Activated CD4-positive, CD25-positive, alpha-beta regulatory T cell (primary cell): ENCODE measurements at places on chromosomes 12 and 14.

GRCh38 chr14:101074196-101075024 is 170.9 kb upstream of the RTL1 start:
- no peak for DNase-seq

DNA sequence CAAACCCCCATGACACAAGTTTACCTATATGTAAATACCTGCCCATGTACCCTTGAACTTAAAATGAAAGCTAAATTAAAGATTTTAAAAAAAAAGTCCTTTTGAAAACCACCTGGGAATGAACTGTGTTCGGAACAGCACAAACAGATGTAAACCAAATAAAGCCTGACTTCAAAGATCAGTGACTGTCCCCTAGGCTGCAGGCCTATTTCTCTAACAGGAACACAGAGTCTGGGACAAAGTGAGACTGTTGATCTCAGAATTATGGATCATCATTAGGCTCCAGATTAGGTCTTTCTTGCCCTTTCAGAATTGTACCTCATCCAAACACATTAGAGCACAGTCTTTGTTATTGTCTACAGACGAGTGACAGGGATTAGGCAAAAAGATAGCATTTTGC is 54.6 kb downstream of the PAH start:
- no peak for DNase-seq

DNA sequence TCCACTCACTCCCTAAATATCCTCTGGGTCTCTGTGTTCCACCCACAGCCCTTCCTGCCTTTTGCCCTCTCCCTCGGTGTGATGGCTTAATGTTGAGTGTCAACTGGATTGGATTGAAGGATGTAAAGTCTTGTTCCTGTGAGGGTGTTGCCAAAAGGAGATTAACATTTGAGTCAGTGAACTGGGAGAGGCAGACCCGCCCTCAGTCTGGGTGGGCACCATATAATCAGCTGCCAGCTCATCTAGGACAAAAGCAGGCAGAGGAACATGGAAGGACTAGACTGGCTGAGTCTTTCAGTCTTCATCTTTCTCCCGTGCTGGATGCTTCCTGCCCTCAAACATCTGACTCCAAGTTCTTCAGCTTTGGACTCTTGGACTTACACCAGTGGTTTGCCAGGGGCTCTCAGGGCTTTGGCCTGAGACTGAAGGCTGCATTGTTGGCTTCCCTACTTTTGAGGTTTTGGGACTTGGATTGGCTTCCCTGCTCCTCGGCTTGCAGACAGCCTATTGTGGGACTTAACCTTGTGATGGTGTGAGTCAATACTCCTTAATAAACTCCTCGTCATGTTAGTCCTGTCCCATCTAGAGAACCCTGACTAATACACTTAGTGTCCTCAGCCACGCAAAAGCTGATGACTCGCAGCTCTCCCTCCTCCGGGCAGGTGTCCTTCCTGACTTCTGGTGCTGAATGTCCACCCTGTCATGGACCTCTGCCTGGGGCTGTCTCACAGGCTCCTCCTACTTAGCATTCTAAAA is 5.9 kb downstream of the DGLUCY start:
- no peak for DNase-seq

- no peak for DNase-seq
Observed at GRCh38 chr14:54777395-54777794, 125.2 kb downstream of the GCH1 start.

GRCh38 chr12:55955800-55956508 is 9.9 kb downstream of the PMEL start:
- DNase-seq: peak; percentile 15

GRCh38 chr12:92551210-92551609 is 151.6 kb upstream of the PLEKHG7 start:
- DNase-seq: no peak

DNA sequence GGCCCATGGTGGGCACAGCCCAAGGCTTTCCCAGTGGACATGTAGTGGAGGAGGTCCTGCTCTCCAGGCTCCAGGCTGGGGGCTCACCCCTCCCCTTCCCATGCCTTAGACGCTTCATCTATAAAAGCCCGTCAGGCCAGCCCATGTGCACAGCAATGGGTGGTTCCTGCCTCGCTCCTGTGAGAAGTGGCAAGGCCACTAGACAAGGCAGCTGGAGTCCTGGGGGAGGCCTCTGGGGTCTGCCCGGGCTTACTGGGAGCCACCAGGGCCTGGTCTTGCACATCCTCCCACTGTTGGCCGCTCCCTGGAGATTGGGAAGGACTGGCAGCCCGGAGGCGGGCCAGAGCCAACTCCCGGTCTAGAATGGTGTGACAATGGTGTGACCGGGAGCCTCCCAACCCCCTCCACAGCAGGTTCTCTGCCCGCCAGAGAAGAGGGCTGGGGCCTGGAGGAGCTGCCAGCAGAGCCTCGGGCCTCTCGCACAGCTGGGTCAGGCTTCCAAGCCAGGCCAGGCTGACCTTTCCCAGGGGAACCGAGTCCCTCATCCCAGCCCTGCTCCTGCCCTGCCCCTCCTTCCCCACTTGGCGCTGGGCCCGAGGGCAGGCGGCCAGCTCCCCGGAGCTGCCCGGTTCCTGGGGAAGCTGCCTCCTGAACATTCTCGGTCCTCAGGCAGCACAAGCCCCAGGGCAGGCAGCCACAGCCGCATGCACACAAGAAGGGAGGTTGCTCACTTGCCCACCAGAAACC is 97.9 kb downstream of the RFLNA start:
- no peak for DNase-seq

- no peak for DNase-seq
Observed at GRCh38 chr14:23413681-23414080, 5.6 kb upstream of the MYH6 start.

DNA sequence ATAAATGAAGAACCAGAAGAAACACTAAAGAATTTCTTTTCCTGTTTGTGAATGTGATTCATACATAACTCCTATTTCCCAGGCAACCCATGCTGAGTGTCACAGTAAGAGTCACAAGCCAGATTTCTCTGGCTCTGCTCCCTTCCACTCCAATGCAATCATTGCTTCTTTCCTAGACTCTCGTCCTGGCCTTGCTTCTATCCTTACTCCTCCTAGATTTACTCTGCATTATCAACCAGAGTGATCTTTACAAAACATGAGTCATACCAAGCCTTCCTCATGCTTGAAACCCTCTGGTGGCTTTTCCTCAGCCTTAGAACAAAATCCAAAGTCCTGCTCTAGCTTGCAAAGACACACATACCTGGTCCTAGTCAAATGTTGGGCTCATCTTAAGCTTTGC is 13.3 kb downstream of the IL22 start:
- no peak for DNase-seq

GRCh38 chr14:55416866-55417265 is 5.2 kb upstream of the ATG14 start:
- no peak for DNase-seq

DNA sequence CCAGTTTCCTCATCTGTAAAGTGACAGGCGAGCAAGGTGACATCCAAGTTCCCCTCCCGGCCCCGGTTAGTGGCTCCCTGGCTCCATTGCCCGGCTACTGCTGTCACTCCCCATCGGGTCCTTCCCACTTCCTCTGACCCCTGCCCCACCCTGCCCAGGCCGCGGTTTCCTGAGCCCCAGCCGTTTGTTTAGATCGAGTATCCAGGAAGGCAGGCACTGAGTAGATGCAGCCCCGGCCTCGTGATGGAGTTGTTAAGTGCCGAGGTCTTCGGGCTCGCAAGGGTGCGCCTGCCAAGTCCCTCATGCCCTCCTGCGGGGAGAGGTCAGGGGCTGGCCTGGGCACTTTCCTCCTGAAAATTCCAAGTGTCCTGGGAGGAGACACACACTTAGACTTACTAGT is 55.4 kb downstream of the TEAD4 start:
- no peak for DNase-seq

DNA sequence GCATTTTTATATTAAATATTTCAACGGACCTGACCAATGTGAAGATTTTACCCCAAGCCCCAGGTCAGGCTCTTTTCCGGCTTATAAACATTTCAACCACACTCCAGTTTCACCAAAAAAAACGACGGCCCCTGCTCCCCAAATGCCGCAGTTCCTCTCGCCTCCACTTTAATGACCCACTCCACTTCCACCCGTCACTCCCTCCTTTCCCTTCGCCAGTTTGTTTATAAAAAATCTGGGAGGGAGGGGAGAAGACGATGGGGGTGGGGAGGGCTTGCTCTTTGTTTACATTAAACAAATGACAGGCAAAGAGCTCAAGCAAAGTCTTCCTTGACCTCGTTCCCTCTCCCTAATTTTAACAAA is 5.4 kb downstream of the SIX6 start:
- no peak for DNase-seq

DNA sequence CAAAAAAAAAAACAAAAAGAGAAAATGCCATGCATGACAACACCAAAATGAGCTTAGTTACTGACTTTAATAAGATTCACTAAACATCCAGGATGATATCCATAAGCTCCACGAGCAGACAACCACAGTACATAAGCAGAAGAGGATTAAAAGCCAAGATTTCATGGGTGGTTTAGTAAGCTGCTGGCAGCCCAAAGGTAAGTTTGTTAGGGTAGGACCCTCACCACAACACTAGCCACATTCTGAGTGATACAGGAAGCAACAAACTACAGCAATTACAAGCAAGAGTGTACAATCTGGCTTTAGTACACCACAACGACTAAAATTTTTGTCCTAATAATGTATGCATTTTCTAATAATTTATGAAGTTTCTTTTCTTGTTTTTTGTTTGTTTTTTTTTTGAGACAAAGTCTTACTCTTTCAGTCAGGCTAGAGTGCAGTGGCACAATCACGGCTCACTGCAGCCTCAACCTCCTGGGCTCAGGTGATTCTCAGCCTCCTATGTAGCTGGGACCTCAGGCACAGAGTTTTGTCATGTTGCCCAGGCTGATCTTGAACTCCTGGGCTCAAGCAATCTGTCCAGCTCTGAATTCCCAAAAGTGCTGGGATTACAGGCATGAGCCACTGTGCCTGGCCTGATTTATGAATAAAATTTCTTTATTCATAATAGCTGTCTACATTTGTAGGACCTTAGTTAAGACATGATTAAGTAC is 221.4 kb downstream of the MED13L start:
- DNase-seq: no peak

DNA sequence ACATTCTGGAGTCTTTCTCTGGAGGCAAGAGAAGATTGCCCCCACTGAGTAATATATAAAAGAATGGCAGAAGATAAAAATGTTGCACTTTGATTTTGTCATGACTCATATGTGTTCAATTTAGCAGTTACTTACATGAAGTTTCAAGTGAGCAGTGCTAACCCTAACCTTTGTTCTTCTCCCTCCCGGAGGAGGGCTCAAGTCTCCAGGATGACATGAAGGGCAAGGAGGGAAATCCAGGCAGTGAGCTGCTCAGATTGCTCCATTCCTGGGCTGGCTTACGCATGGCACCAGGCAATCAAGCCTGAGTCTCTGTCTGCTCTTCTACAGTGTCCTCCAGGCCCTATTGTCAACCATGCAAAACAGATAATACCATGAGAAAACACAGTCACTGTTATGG is 322.3 kb downstream of the DUSP6 start:
- no peak for DNase-seq

GRCh38 chr12:43540470-43540869 is 11.5 kb downstream of the ADAMTS20 start:
- DNase-seq: no peak

DNA sequence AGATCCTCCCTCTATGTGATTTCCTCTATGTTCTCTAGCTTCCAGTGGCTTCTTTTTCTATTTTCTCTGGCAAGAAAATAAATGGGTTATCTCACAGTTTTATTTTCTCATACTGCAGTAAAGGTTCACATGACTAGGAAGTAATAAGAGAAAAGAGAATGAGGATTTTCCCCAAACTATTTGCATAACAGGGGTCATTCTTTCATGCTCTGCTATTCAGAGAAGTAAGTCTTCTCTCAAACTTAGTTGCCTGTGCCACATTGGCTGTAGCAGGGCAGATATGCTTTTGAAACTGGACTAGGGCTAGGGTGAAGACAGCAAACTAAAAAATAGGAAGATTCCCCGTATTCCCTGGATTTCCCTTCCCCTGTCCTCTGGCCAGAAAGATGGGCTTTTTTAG is 57.4 kb downstream of the ACSM4 start:
- DNase-seq: no peak

DNA sequence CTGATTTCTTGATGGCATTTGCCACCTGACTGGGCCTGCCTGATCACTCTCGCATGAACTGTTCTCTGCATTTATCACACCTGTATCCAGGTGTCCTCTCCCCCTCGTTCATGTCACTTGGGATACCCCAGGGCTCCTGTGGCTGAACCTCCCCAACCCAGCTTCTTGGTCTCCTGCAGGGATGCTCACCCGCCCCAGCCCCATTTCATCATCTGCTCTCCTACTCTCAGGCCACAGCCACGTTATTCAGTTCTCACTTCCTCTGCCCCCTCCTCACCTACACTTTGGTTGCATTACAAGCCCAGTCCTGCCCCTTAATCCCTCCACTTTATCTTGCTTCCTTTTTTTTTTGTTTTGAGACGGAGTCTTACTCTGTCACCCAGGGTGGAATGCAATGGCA is 35.5 kb downstream of the TMBIM6 start:
- no peak for DNase-seq

GRCh38 chr14:74942181-74942580 is 13.2 kb downstream of the PGF start:
- DNase-seq: no peak

DNA sequence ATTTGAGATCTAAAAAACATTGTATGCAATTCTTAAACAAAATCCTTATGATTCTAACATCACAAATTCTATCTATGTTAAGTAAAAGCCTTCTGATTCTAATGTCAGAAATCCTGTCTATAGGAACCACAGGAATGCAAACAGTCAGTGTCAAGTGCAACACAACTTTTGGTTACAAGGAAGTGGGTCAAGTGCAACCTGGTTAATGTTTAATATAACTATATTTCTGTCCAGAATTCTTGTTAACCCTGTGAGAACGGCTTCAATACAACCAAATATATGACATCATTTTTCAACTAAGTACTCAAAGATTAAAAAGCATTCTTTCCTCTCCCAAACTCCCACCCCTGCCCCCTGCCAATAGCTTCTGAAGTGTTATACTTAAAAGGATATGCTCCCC is 107.9 kb upstream of the PLEKHA5 start:
- no peak for DNase-seq

- no peak for DNase-seq
Observed at GRCh38 chr12:97142737-97143410, 235.8 kb downstream of the NEDD1 start.

DNA sequence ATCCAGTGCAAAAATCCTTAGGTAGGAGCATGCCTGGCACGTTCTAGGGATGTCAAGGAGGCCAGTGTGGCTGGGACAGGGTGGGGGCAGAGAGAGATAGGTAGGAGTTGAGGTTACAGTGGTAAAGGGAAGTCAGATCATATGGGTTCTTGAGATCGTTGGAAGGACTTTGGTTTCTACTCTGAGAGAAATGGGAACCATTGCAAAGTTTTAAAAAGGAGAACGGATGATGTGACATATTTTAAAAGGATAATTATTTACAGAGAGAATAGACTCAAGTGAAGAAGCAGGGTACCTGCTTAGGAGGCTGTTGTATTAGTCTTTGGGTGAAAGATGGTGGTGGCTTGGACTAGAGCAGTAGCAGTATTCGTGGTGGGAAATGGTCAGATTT is 47.6 kb upstream of the ATP2B1 start:
- no peak for DNase-seq

- DNase-seq: no peak
Observed at GRCh38 chr14:61153914-61154545, 127.1 kb downstream of the TMEM30B start.

- DNase-seq: no peak
Observed at GRCh38 chr12:47885566-47885965, 19.2 kb downstream of the VDR start.

GRCh38 chr12:54059668-54060067 is 6.0 kb downstream of the HOXC4 start:
- no peak for DNase-seq
